ENCODE measurements at places on chromosomes 7 and 10. TPM values are rescaled to one million over a fixed set of nuclear protein-coding genes. Genes with fewer than 3 reads are reported as not detected.

Gene OPN4
- not detected for total RNA-seq

DNA sequence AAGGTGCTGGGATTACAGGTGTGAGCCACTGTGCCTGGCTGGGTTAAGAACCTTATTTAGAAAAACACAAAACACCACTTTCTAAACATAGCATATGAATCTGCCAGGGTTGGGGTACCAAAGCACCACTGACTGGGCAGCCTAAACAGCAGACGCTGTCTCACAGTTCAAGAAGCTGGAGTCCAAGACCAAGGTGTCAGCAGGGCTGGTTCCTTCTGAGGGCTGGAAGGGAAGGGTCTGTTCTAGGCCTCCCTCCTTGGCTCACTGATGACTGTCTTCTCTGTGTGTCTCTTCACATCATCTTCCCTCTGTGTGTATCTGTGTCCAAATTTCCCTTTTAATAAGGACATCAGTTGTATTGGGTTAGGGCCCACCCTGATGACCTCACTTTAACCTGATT lies 49.6 kb downstream of the HIPK2 start:
- DNase-seq = no peak

Gene OR13A1
- total RNA-seq = 0.14 TPM

- DNase-seq = no peak
Observed at GRCh38 chr10:73991203-73991883, 6.6 kb upstream of the VCL start.

GRCh38 chr10:12644380-12645144 lies 295.2 kb downstream of the CAMK1D start:
- no peak for DNase-seq

- DNase-seq = no peak
Observed at GRCh38 chr7:102182016-102182415, 104.7 kb upstream of the SH2B2 start.

Gene CCDC7
- total RNA-seq = 9.0 TPM

DNA sequence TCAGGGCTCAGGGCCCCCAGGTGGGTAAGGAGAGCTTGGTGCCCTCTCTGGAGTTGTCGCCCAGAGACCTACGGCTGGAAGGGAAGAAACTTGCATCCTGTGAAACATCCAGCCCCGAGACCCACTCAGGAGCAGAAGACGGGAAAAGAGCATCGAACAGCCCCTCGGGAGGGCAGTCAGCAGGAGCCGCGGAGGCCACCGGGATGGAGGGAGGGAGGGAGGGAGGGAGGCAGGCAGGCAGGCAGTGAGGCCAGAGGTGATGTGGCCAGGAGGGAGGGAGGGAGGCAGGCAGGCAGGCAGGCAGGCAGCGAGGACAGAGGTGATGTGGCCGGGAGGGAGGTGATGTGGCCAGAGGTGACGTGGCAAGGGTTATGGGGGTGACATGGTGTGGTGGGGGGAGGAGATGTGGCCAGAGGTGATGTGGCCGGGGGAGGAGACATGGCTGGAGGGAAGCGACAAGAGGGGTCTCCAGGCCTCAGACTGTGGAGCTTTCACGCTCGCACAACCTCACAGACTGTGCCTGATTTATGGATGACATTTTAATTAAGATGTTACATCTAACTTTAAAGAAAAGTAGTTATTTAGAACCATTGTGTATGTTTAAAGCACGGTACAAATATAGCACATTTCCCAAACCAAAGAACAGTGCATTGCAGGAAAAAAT lies 141.1 kb downstream of the DIP2C start:
- no peak for DNase-seq

GRCh38 chr10:126264102-126265018 lies 123.9 kb downstream of the ADAM12 start:
- no peak for DNase-seq

Gene BHLHA15
- total RNA-seq = 0.57 TPM

DNA sequence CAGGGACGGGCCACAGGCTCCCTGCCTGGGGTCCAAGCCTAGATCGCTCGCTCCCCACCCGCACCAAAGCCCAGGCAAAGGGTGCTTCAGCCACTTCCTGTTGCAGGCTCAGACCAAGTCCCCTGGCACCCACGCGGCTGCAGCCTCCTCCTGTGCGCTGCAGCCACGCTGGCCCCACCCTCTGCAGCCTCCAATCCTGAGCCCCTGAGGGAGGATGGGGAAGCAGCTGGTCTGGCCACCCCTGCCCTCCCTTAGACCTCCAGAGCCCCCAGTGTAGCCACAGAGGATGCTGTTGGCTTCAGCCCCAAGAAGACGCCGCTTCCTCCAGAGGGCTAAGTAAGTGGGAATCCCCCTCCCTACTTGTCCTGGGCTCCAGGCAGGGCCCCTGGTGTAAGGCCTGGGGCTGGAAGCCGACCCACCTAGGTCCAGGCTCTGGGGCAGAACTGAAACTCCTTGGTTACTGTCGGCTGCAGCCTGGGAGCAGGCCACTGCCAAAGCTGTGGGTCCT lies 9.4 kb downstream of the LIMK1 start:
- no peak for DNase-seq

- no peak for DNase-seq
Observed at GRCh38 chr7:155804431-155804831, 7.8 kb downstream of the SHH start.

Gene LRGUK
- 0.57 TPM for total RNA-seq

- DNase-seq = no peak
Observed at GRCh38 chr10:74156919-74157289, 5.9 kb downstream of the ADK start.

- DNase-seq = no peak
Observed at GRCh38 chr7:116546916-116547315, 22.1 kb downstream of the CAV1 start.

Gene HMX2
- 0.19 TPM for total RNA-seq

Gene HTR7
- total RNA-seq = 0.31 TPM

- no peak for DNase-seq
Observed at GRCh38 chr7:154720016-154720415, 282.9 kb downstream of the PAXIP1 start.

GRCh38 chr7:42224391-42225003 lies 12.5 kb downstream of the GLI3 start:
- no peak for DNase-seq

- peak; percentile 7 for DNase-seq
Observed at GRCh38 chr7:22561895-22562593, 62.1 kb upstream of the STEAP1B start.

Gene PNLIPRP3
- total RNA-seq = not detected

DNA sequence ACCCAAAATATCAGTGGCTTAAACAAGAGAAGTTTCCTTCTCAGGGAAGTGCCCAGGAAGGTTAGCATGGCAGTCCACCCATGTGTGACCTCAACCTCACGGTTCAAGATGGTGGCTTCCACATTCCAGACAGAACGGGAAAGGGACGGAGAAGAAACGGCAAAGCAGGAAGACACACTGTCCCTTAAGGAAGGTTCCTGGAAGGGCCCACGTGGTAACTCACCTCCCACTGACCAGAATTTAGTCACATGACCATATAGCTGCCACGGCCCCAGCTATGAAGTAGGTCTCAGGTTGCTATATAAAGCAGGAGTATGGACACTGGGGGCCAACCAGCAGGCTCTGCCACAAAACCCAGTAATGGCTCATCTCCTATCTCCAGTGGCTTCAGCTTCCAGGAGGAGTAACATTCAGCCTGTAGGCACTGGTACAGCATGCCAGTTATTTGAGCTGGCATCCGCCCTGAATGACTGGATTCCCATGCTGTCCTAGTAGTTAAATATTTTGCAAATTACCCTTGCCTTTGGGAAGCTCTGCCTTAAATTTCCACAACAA lies 278.5 kb upstream of the KLF14 start:
- no peak for DNase-seq

DNA sequence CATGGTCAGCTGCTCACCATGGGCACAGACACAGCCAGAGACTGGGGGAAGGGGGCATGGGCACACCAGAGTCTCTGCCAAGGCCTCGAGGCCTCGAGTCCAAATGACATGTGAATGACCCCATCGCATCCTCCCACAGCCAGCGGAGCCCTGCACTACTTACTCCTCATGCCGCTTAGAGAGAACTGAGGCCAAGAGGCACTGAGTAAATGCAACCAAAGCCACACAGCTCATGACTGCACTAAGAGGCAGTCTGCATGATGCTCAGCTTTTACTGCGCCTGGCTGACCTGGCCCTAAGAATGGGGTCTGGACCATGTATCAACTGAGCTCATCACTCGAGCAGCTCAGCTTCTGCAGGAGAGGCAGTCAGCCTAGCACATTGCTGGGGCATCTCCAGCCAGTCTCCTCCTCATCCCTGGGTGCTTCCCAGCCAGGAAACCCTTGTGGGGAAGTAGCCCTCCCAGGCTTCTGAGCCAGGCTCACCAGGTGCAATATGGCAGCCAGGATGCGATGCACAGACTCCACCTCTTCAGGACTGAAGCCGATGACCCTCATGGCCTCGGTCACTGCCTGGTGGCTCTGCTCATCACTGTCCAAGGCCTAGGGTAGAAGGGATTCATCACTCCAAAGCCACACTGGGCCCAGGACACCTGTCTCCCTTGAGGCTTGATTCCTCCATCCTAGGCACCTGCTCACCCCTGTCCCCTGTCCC lies 7.5 kb downstream of the MYO1G start:
- no peak for DNase-seq

Gene ACADSB
- total RNA-seq = 27.3 TPM

Gene CFAP43
- 1.6 TPM for total RNA-seq

Gene STEAP1B
- not detected for total RNA-seq

GRCh38 chr10:121113385-121113696 lies 262.2 kb downstream of the WDR11 start:
- DNase-seq = no peak

Gene GPR15LG
- total RNA-seq = 0.70 TPM

DNA sequence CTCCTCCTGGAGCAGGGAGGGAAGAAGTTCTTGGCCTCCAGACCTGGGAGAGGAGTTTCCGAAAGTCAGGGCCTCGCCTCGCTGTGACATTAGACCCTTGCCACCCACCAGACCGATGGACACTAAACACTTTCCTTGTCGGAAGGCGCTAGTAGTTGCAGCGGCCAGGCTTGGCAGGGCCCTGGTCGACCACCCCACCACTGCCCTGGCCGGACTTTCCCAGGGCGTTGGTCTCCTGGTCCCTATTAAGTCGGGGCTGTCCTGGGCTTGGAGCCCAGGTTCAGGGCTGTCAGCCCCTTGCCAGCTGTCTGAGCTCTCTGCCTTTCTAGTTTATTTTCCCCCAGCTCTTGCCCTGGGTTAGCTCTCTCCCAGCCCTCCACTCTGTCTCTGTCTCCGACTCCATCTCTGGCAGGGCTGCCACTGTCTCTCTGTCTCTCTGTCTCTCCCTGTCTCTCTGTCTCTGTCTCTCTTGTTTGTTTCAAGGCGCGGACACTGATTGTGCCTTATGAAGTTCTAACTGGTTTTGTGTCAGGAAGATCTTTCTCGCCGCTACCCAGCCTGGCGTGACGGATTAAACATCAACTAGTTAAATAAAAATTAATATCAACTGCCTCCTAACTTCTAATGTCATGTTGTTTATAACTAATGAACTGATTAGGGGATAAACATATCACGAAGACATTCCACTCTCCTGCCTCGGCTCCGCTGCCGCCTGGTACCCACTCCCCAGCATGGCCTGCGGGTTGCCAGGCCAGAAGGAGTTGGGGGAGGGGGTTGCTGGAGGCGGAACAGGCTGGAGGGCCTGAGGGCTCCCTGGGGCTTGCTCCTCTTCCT lies 13.8 kb upstream of the PAX2 start:
- DNase-seq = no peak

DNA sequence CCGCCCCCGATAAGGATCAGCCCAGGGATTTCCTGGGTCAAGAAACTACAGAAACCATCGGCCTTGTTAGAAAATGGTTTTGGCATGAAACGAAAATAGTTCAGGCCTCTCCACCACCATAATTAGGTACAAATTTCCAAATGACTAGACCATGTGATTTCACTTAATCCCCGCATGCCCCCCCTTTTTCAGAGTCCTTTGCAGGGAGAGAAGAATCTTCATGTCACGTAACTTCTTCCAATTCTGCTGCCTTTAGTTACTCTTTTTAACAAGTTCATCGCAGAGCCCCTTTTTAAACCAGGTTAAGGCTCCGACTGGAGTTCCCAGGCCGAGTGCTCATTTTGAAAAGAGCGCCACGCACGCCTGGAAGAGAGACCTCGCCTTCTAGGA lies 3.4 kb downstream of the PDGFA start:
- DNase-seq = no peak

- no peak for DNase-seq
Observed at GRCh38 chr7:34396437-34397064, 261.5 kb upstream of the NPSR1 start.

DNA sequence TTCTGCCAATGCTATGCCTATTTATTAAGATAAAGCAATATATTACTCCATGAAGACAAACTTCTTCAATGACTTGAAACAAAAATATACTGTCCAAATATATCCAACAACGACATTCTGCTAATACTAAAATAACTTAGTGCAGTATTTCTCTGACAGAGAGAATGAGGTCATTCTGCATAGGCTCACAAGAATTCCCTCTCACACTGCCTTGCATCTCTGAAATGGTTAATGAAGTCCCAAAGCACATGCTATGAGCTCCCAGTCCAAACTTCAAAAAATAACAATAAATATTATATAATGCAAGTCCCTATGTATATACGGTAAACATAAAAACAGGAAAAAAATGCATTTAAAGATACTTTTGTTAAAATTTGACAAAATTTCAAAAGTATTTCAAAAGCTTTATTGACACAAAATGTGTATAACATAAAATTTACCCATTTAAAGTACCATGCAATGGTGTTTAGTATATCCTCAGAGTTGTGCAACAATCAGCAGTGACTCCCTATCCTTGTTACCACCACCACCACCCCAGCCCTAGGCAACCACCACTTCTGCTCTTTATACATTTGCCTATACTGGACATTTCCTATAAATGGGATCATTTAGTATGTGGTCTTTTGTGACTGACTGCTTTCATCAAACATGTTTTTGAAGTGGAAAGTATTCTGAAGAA lies 27.6 kb downstream of the CHCHD3 start:
- no peak for DNase-seq

Gene AMZ1
- 5.6 TPM for total RNA-seq

Gene NEUROD6
- not detected for total RNA-seq

GRCh38 chr7:79407351-79407750 lies 46.1 kb downstream of the MAGI2 start:
- no peak for DNase-seq

Gene AGAP3
- total RNA-seq = 114 TPM

Gene TMEM176B
- 98.5 TPM for total RNA-seq

DNA sequence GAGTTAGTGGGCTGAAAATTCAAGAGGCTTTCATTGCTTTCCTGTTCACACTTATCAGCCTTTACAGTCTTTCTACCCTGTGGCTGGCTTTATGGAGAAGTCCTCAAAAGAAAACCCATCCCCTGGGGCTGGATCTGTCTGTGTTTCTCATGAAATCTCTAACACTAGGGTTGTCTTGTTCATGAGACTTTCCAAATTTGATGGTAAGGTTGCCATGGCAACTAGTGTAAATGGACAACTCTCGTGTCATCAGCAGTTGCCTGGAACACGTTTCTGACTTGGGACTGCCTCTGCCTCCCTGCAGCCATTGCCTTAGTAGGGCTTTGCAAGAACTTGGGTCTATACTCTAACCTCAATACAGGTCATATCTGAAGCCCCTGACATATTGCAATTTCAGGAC lies 35.8 kb upstream of the PLPP4 start:
- DNase-seq = no peak

Gene INA
- 9.4 TPM for total RNA-seq

Gene CASD1
- total RNA-seq = 13.2 TPM

GRCh38 chr10:9554321-9554720 lies 1463.4 kb upstream of the CELF2 start:
- DNase-seq = no peak

Gene COL1A2
- 23.0 TPM for total RNA-seq

All from type B pancreatic cell (in vitro differentiated cells).